ENCODE measurements at places on chromosomes 6 and 20. TPM values are rescaled to one million over a fixed set of nuclear protein-coding genes. Genes with fewer than 3 reads are reported as not detected.

DNA sequence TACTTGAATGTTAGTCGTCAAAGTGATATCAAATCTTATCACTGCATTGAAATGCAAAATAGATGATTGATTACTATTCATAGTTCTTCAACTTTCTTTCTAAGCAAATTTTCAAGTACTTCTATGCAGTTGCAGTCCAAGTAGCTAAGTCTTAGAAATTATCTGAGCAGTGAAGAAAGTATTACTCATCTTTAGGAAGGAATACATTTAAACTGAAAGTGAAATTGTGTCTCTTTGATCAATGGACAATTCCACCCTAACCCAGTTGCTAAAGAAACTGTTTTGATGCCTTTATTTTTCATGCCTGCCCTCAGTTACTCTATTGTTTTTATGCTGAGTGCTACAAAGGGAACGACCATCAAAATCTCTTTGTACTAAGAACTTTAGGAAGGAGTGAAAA is 337.4 kb downstream of the GRIK2 start:
- no peaks in the 10 kb centered on the region for H3K27me3 ChIP-seq
- no peak overlapping the region for H3K4me3 ChIP-seq
- peaks cover 2% of the 10 kb centered on the region for H3K36me3 ChIP-seq
- no peak overlapping the region for H3K27ac ChIP-seq
- no peak for DNase-seq

DNA sequence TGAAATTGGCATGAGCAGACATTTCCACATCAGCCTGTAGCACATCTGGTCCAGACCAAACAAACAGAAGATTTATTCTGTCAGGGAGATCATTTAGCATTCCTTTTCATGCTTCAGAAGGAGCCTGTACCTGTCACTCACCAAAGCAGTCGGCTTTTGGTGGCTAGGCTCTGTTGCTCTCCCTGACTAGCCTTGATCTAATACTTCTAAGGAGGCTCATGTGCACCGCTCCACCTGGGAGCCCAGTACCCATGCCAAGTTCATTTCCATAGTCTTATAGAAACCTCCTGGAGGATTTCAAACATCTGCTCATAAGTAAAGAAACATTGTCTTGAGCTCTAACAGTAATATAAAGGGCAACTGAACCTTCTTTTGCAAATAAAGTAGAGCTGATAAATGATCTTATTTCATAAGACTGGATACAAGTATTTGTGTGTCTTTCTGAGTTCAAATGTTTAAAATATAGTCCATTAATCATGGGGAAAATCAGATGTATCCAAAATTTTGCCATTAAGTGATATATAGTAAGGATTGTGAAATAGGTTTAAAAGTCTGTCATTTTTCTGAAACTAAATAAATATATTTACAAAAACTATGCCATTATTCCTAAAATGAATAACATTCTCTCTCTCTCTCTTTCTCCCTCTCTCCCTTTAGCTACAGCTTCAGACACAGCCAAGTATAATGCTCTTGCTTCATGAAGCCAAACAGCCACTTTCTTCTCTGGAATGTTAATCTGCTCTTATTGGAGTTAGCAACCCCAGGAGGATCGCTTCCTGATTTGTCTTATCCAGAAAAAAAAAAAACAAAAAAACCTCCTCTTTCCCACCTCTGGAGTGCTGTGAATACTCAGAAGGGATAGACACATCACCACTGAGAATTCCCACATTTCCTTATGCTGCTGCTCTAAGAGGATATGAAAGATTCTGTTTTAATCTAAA is 192.7 kb upstream of the TFAP2D start:
- H3K36me3 ChIP-seq: no peaks in the 10 kb centered on the region
- H3K4me1 ChIP-seq: no peaks in the 10 kb centered on the region
- no peak overlapping the region for H3K27ac ChIP-seq
- no peak overlapping the region for H3K4me3 ChIP-seq

DNA sequence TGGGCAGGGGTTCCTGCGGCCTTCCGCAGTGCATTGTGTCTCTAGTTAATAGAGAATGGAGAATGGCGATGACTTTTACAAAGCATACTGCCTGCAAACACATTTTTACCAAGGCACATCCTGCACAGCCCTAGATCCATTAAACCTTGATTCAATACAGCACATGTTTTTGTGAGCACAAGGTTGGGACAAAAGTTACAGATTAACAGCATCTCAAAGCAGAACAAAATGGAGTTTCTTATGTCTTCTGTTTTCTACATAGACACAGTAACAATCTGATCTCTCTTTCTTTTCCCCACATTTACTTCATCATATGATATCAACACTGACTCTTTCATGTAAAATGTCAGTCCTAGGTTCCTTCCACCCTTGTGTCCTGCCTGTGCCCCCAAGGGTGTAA is 63.5 kb downstream of the GCNT2 start:
- H3K36me3 ChIP-seq: no peaks in the 10 kb centered on the region
- H3K4me1 ChIP-seq: peaks cover 14% of the 10 kb centered on the region
- no peak for DNase-seq
- H3K4me3 ChIP-seq: no peak overlapping the region
- H3K27ac ChIP-seq: no peak overlapping the region
- H3K27me3 ChIP-seq: peaks cover 36% of the 10 kb centered on the region

- no peaks in the 10 kb centered on the region for H3K4me1 ChIP-seq
- no peak overlapping the region for H3K27ac ChIP-seq
- no peaks in the 10 kb centered on the region for H3K36me3 ChIP-seq
- peaks cover 25% of the 10 kb centered on the region for H3K27me3 ChIP-seq
- no peak overlapping the region for H3K4me3 ChIP-seq
Observed at GRCh38 chr6:33819021-33819420, 15.2 kb upstream of the MLN start.

GRCh38 chr6:83592770-83593394 is 80.5 kb downstream of the PRSS35 start:
- no peak overlapping the region for H3K27ac ChIP-seq
- no peaks in the 10 kb centered on the region for H3K36me3 ChIP-seq
- H3K27me3 ChIP-seq: peaks cover 14% of the 10 kb centered on the region
- no peaks in the 10 kb centered on the region for H3K4me1 ChIP-seq
- DNase-seq: no peak

DNA sequence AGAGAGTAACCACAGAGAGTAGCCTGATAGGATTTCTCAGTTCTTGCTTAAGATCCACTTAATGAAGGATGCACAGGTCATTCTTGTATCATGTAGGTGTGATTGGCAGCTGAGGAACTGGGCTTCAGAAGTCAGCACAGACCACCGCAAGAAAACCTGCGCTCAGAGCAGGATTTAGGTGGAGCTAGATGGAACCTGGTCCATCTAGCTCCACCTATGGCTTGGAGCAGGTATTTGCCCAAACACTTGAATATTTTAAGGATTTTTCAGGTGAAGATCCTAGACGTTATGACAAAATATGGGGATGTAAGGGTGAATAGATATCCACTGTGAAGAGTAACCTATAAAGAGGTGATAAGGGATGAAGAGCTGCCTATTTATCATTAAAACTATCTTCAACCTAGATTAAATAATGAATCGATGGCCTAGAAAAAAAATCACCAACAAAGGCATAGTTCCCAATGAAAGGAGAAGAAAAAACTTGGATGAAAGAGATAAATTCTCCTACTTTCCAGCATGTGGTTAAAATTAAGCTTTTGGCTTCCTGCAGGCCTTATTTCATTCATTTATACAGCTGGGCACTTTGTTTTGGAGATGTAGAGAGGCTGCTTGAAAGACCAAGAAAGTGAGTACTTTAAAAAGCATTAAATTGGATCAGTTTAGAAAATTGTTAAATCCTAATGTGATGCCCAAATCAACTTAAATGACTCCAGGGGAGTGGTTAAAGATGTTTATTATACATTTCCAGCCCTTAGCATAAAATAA is 778.4 kb upstream of the GJE1 start:
- H3K36me3 ChIP-seq: no peaks in the 10 kb centered on the region
- DNase-seq: no peak
- H3K27ac ChIP-seq: no peak overlapping the region
- H3K27me3 ChIP-seq: no peaks in the 10 kb centered on the region
- H3K4me1 ChIP-seq: peaks cover 3% of the 10 kb centered on the region

GRCh38 chr6:145406783-145407182 is 328.5 kb downstream of the EPM2A start:
- peaks cover 8% of the 10 kb centered on the region for H3K27me3 ChIP-seq
- no peak overlapping the region for H3K4me3 ChIP-seq
- no peaks in the 10 kb centered on the region for H3K4me1 ChIP-seq
- H3K27ac ChIP-seq: no peak overlapping the region

GRCh38 chr6:156865019-156865629 is 87.9 kb downstream of the ARID1B start:
- H3K36me3 ChIP-seq: peaks cover 2% of the 10 kb centered on the region
- no peak overlapping the region for H3K27ac ChIP-seq
- H3K4me1 ChIP-seq: peaks cover 45% of the 10 kb centered on the region
- no peak overlapping the region for H3K4me3 ChIP-seq

- no peak overlapping the region for H3K27ac ChIP-seq
- peaks cover 18% of the 10 kb centered on the region for H3K27me3 ChIP-seq
- peaks cover 39% of the 10 kb centered on the region for H3K4me1 ChIP-seq
- H3K36me3 ChIP-seq: peaks cover 4% of the 10 kb centered on the region
- H3K4me3 ChIP-seq: peak overlapping the region; percentile 83
Observed at GRCh38 chr6:101394936-101395335, 1.4 kb downstream of the GRIK2 start.

DNA sequence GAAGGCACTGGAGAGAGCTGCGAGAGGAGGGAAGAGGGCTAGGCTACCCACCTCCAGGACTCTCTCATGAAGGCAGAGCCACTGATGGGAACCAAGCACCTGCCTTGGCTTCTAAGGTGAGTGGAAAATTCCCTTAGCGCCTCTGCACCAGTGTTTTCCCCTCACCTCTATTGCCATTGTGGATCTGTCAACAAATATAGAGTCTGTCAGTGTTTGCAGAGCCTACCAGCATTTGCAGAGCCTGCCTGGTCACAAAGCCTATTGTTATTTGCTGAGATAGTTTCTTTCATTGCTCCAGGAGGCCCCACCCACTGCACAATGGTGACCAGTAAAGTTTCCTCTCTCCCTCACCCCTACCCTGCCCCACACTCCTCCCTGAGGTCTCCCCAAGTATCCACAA is 141.9 kb downstream of the MRPL14 start:
- H3K27ac ChIP-seq: no peak overlapping the region
- H3K4me3 ChIP-seq: no peak overlapping the region
- H3K27me3 ChIP-seq: peaks cover 1% of the 10 kb centered on the region
- peak; percentile 21 for DNase-seq

DNA sequence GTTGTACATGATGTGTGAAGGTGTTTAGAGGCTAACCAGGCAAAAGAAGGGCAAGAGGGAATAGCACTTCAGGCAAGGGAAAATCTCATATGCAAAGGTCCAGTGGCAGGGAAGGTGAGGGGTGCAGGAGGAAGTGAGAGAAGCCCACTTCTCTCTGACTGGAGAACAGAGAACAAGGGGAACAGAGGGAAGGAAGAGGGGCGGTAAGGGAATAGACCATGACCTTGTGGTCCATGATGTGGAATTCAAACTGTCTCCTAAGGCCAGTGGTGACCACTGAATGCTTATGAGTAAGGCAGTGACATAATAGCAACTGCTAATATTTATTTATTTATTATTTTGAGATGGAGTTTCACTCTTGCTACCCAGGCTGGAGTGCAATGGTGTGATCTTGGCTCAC is 20.6 kb upstream of the SLC9A8 start:
- H3K27me3 ChIP-seq: peaks cover 2% of the 10 kb centered on the region
- no peak overlapping the region for H3K4me3 ChIP-seq
- H3K27ac ChIP-seq: no peak overlapping the region
- no peak for DNase-seq
- H3K36me3 ChIP-seq: no peaks in the 10 kb centered on the region

- peak overlapping the region; percentile 5 for H3K4me3 ChIP-seq
- peaks cover 2% of the 10 kb centered on the region for H3K36me3 ChIP-seq
- H3K27me3 ChIP-seq: no peaks in the 10 kb centered on the region
Observed at GRCh38 chr6:10951675-10952282, 64.9 kb downstream of the SYCP2L start.

DNA sequence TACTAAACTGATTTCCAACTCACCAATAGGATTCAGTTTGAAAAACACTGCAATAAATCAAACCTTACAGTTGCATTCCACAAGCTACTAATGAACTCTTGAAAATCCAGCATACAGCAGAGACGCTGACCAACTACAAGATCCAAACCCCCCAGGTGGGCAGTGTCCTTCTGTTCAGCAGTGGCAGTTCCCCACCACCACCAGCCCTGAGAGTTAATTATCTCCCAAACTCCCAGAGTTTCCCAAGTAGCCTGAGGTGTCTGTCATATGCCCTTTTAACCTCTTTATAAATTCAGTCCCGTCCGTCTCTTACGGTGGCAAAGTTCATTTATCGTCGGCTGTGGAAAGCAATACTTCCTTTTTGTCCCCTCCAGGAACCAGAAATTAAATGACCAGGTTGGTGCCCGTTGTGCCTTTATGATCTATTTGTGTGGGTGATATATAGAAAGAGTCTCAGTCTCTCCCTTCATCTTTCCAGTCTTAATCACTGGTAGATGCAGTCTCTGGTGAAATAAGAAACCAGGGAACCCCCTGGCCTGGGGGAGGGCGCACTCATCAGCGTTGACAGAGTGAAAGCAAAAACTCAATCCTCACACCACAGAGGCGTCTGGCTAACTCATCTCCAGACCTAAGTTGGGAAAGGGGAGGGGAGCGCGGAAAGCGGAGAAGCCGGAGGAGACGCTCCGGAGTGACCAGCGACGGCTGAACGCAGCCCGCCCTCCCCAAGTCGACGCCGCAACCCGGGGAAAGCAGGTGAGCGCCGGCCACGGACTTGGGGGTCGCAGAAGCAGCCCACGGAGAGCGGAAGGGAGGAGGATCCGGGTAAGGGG is 717 bp downstream of the MRPL14 start:
- H3K27ac ChIP-seq: peak overlapping the region; percentile 91
- no peaks in the 10 kb centered on the region for H3K27me3 ChIP-seq
- no peaks in the 10 kb centered on the region for H3K36me3 ChIP-seq

GRCh38 chr20:22974354-22974753 is 60.8 kb upstream of the SSTR4 start:
- H3K27me3 ChIP-seq: peaks cover 30% of the 10 kb centered on the region
- H3K36me3 ChIP-seq: peaks cover 6% of the 10 kb centered on the region
- H3K4me3 ChIP-seq: no peak overlapping the region
- no peak overlapping the region for H3K27ac ChIP-seq
- DNase-seq: no peak

DNA sequence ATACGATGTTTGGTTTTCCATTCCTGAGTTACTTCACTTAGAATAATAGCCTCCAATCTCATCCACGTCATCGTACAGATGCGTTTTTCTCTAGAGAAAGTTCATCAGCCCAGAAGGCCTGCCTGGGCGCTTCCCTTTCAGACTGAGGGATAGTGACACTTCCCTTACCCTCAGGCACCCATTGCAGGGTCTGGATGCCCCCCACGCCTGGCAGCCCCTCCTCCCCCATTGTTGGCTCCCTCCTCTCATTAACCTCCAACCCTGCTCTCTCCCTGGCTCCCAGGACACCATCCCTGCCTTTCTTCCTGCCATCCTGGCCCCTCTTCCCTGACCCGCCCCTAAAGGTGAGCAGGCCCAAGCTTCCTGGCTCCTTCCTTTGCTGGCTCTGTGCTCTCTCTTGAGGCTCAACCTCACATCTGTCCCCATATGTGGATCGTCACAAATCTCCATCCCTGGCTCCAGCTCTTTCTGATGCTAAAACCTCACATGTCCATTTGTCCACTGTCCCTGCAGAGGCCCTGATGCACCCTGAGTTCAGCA is 145.2 kb downstream of the SYCP2 start:
- H3K27me3 ChIP-seq: peaks cover 34% of the 10 kb centered on the region
- H3K4me3 ChIP-seq: no peak overlapping the region
- no peak overlapping the region for H3K27ac ChIP-seq
- H3K36me3 ChIP-seq: no peaks in the 10 kb centered on the region
- no peaks in the 10 kb centered on the region for H3K4me1 ChIP-seq

Gene RAET1L
- total RNA-seq: not detected

Gene RPS10
- 941 TPM for total RNA-seq

Gene FAM209B
- total RNA-seq: not detected

Gene NANP
- 6.8 TPM for total RNA-seq

Gene PTP4A1
- 108 TPM for total RNA-seq

Gene HS3ST5
- total RNA-seq: 0.05 TPM

Gene SIRPB2
- not detected for total RNA-seq

Gene IMPG1
- not detected for total RNA-seq

Gene DEFB132
- not detected for total RNA-seq

Gene C20orf202
- not detected for total RNA-seq

Gene VSTM2L
- 24.5 TPM for total RNA-seq
